ENCODE measurements at places on chromosomes 7 and 10.

DNA sequence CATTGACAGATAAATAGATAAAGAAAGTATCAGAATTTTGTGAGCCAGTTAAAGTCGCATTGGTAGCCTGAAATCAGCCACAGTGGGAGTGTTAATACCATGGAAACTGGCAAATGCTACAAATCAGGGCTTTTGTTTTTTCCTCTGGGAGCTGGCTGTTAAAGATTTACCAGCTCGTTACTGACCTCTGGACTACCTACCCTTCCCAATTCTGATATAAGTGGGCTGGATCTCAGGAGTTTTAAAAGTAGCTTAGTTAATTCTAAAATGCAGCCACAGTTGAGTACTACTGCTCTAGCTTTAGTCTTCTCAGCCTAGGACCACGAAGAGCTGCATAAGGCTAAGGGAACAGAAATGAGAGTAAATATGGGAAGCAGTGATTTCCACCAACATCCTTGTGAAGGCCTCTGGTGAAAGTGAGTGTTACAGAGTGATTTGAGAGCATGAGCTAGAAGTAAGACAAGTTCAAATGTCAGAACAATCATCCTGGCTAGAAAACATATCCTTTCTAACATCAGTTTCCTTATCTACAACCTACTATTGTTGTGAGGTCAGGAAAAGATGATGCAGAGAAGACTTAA is 53.2 kb downstream of the A1CF start:
- no peak for DNase-seq

DNA sequence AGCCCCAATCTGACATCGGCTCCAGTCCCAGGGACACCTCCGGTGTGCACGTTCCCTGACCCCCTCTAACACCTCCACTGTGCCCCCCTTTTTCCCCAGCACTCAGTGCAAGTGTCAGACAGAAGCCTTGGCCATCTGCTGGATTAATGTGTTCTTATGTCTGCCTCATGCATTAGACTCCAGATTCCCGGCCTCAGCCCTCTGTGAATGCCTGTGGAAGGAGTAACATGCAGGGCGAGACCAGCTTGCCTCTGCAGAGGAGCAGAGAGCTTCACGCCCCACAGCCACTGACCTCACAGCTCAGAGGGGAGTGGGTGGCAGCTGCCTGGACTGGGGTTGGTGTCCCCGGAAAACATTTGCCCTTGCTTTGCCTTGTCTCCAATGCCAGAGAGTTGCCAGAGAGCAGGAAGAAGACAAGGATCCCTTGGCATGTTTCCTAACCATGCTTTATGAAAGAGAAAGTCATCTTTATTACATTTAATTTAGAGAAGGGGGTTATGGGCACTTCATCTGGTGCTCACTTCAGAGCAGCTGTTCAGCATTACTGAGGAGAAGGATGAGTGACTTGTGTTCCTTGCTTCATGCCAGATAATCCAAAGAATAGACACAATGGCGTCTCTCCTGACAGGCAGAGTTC is 91.6 kb upstream of the CXCL12 start:
- no peak for DNase-seq

DNA sequence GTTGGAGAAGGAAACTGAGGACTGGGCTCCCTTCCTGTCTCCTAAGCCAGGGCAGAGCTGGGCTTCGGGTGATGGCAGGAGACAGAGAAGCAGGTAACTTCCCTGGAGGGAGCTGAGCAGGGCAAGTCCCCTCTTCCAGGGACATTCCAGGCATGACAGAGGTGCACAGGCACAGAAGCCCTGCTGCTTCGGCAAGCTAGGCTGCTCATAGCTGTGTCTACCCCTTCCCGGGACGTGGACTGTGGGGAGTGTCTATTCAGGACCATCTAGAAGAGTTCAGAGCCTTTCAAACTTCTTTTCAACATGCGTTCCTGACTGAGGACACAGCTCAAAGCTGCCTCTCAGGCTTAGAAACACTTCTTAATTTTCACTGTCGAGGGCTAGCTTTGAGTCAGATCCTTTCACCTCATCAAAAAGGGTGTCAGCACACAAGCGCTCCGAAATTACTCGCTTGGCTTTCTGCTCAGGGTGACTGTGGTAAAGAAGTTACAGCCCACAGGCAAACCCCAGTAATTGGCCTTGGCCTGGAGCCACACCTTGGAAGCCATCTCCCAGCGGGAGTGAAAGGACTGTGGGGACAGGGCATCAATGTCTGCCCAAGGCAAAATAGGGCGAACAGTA is 63.7 kb upstream of the STEAP1B start:
- DNase-seq: no peak

- DNase-seq: no peak
Observed at GRCh38 chr10:77969114-77969513, 42.6 kb upstream of the DLG5 start.

DNA sequence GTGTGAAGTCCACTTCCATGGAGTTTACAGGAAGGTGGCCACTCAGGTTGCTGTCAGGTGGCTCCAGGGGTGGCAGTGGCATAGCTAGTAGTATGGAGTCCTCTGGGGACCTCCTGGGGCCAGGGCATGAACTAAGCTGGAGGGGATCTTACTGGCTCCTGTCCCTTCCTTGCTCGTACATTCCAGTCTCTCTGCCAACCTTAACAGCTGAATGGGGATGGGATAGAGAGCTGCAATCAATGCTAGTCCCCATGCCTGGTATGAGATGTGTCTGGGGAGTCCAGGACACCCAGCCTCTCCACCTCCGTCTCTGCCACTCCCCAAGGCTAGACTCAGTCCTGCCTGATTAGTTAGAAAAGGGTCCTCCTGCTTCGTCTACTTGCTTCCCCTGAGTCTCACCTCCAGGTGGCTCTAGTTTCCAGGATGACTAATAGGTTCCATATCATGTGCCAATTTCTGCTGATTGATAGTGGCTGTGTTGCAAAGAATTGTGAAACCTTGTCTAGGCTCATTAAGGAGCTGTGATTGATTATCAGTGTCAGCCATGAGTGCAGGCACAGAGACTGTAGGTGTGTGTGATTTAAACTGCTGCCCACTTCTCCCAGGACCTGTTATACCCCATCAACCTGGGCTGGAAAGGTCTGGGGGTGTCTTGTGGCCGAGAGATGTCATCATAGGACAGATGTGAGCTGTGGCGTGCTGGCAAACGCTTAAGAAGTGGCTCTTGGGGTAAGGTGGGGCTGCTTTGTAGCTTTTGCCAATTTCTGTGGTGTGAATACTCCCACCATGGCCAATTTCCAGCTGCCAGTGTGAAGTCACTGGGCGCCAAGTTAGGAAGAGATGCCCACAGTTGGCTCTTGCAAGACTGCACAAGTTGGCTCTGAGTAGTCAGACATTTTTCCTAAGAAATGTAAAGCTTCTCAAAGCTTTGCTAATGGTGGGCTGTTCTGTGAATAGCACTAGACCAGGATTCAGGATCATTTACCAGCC is 59.8 kb downstream of the COL13A1 start:
- DNase-seq: no peak

GRCh38 chr10:11205030-11205772 is 187.5 kb downstream of the CELF2 start:
- no peak for DNase-seq

GRCh38 chr7:28840592-28840995 is 117.5 kb downstream of the TRIL start:
- DNase-seq: no peak

All from stimulated activated CD4-positive, alpha-beta T cell treated with anti-CD3 and anti-CD28 coated beads, Interleukin-1b, Interleukin-23, amount 100 ng/mL, for 1 hour (primary cell).